SW 1271 (cell line): ENCODE measurements at places on chromosomes 6 and 20.

GRCh38 chr6:5695260-5696245 is 311.2 kb downstream of the NRN1 start:
- DNase-seq, result no peak

DNA sequence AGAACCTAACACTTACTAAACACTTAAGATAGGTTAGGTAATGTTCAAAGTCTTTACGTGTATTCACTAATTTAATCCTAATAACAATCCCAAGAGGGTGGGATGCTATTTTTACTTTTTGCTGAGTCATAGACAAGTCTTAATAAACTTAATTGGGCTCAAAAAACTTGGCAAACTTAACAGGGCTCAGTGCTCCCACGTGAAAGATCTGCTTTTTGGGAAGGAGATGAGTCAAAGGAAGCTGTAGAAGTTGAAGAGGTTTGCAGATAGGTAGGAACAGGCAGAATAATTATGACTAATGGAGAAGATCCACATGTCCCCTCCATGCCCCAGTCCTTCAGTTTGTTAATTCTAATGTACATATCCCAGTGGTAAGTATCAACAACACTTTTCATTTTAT is 44.5 kb upstream of the STMND1 start:
- DNase-seq, result no peak

DNA sequence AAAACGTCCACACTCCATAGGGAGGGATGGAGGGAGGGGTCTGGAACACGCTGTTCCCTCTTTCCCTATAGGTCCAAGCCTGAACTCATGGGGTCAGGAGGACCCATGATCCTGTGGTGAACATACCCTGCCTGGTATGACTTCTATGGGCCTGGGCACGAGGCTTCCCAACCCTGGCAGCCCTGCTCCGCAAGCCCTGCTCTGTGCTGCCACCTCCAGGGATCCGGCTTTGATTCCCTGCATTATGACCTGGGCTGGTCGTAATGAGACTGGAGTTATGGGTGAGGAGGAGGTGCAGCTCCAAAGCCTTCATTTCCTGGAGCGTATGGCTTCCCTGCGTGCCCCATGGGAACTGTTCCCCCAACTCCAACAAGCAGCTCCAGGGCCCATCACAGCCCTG is 54.9 kb downstream of the CDH22 start:
- no peak for DNase-seq

DNA sequence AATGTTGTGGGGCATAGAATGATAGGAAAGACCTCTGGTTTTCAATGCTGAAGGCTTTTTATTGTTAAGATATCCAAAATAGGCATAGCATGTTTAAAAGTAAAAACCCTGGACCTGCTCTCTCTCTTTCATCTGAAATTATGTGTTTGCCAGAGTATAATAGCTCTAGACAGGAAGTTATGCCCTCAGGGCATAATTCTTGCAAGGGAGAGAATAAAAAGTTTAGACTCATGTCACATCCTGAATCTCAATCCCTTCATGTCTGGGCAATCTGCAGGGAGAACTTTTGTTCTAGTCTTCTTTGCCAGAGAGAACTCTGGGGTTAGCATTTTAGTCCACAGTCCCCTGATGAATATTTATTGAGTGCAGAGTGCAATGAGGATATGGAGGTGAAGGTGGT is 297.3 kb upstream of the FLRT3 start:
- DNase-seq, result no peak

- no peak for DNase-seq
These were observed 483 bp downstream of the SMIM26 start for GRCh38 chr20:18567739-18568091.

- DNase-seq, result no peak
These were observed 177.7 kb downstream of the KLHL32 start for GRCh38 chr6:97102145-97102790.

DNA sequence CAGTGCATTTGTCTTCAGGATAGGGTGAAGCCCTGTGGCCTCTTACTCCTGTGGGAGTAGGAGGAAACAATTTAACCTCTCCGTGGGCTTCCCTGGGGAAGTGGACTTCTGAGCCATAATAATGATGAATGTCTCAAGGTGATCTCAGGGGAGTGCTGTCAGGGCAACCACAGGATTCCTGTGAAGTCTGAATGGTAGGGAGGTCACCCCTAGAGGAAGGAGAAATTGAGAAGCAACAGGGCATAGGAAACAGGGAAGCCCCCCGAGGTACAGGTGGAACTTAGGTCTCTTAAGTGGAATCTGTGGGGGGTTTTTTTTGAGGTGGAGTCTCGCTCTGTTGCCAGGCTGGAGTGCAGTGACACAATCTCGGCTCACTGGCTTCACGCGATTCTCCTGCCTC is 26.9 kb downstream of the STK35 start:
- DNase-seq, result no peak

- DNase-seq, result no peak
These were observed 589.4 kb downstream of the RFPL4B start for GRCh38 chr6:112936504-112936903.

- no peak for DNase-seq
These were observed 105.8 kb downstream of the ALDH8A1 start for GRCh38 chr6:134844120-134844519.

DNA sequence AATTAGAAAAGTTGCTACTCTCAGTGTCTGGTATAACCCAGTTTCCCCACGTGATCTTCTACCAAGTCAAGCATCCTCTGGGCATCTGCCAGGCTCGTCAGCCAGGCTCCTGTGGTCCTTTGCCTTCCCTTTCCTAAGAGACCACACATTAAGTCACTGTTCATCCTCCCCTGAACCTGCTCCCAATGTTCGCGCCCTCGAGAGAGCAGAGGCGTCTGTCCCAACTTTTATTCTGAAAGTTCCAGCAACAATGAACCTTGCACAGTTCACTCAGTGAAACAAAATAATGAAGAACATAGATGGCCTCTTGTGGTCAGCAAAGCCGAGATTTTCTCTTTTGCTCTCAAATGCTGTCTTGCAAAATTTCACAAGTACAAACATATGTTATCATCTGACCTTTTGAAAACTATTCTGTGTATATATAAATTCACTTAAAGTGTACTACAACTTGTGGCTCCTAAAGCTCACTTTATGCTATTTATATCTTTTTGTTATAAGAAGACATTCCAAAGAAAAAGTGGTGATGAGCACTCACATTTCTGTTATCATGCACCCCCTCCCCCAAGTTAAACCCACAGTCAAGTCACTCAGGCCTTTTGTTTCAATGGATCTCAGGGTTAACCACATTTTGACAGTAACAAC is 39.2 kb upstream of the NHSL1 start:
- no peak for DNase-seq

GRCh38 chr6:75467966-75468365 is 25.6 kb downstream of the FILIP1 start:
- no peak for DNase-seq

- no peak for DNase-seq
These were observed 168.4 kb upstream of the UST start for GRCh38 chr6:148578489-148578814.

- no peak for DNase-seq
These were observed 8.1 kb upstream of the ZBP1 start for GRCh38 chr20:57628047-57628961.

DNA sequence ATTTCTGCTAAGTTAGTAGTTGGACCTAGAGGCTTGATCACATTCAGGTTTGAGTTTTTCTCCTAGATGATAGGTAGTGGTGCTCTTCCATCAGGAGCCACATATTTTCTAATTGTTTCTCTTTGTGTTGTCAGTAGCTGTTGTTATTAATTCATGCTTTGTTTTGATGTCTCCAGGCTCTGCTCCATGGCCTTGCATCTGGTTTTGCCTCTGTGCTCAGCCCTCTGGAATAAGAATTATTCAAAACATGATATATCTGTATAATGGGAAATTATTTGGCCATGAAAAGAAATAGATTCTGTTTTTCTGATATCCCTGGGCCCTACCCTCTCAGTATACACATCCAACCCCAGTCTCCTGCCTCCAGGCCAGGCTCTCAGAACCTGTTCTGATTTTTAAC is 184.8 kb downstream of the CDC5L start:
- no peak for DNase-seq
